ENCODE measurements at places on chromosomes 5 and 9.

DNA sequence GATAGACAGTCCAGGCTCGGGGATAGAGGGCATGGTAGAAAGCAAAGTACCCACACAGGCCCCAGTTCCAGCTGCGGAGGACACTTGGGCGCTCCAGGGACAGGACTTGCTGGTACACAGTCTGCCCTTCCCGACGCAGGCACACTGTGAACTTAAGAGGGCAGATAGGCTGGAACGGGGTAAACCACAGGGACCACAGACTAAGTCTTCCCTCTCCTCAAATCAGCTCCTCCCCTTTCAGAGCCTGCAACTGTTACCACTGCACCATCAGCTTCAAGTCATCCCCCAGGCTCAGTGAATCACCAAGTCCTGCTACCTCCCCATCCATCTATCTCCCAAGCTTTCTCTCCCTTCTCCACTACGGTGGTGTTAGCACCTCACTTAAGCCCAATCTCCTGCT lies 7.3 kb downstream of the GBA2 start:
- no peak for DNase-seq

DNA sequence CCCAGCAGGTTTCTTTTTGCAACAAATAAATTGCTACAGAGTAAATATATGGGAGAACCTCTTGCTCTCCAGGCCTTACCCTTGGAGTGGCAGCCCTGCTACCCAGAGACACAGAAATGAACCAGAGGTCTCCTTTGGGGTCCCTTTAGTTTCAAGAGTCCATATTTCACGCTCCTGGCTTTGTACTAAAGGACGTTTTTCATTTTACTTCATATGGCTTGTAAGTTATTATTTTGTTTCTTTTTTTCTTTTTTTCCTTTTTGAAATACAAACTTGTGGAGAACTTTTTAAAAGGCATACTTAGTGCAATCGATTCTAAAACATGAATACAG lies 3.3 kb upstream of the ADCY2 start:
- no peak for DNase-seq

GRCh38 chr5:138901716-138902115 lies 26.6 kb upstream of the LRRTM2 start:
- no peak for DNase-seq

DNA sequence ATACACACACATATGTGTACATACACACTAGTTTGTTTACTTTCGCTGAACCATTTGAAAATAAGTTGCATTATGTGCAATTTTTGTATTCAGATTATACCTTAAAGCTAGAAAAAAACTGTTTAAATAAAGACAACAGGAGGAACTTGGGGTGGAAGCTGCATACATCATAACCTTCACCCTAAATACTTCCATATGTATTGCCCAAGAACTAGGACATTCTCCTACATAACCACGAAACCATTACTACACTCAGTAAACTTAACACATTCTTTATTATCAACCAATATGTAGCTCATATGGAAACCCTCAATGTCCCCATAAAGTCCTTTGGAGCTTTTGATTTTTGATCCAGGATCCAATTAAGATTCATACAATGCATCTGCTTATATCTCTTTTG lies 83.3 kb downstream of the GIN1 start:
- no peak for DNase-seq

GRCh38 chr9:72363236-72363635 lies 1.8 kb downstream of the ZFAND5 start:
- DNase-seq: no peak

GRCh38 chr9:134360180-134360759 lies 34.0 kb downstream of the RXRA start:
- no peak for DNase-seq

DNA sequence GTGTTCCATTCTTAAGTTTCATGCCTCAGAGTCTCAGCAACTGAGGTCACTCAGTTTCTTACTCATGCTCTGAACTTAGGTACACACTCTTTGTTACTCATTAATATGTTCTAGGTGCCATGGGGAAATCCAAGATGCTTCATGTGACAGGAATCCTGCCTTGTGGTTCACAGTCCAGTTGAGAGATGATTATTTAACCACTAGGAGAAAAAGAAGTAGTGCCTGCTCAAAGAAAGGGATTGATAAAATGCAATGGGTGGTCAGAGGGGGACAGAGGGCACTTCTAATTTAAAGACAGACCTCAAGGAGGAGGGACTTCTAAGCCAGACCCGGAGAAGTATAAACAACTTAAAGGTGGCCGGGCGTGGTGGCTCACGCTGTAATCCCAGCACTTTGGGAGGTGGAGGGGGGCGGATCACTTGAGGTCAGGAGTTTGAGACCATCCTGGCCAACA lies 69.0 kb downstream of the UGCG start:
- DNase-seq: no peak

DNA sequence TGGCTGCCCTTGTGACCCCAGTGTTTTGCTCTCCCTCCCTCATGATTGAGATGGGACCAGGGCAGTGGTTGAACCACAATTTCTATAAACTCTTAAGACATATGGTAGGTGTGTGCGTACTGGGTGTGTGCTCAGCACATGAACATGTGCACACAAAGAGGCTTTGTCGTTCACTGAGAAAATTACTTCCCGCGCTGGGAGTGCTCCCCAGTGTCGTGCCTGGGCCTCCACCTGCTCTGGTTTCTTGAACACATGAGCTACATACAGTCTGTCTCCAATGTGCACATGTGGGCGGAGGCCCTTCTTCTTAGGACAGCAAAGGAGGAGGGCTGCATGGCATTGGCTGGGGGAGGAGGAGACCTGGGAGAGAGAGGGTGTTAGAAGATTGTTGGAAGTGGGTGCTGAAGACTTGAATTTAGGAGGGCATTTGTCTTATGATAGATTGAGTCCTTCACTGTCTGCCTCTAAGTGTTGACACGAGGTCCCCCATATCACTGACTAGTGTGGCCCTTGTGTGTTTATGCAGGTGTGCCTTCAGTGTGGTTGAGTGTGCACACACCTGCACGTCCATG lies 170.0 kb downstream of the CACNA1B start:
- no peak for DNase-seq

- no peak for DNase-seq
Measured at GRCh38 chr5:56763182-56763581, 52.2 kb upstream of the MAP3K1 start.

- DNase-seq: no peak
Measured at GRCh38 chr5:170974461-170974860, 112.6 kb downstream of the RANBP17 start.

DNA sequence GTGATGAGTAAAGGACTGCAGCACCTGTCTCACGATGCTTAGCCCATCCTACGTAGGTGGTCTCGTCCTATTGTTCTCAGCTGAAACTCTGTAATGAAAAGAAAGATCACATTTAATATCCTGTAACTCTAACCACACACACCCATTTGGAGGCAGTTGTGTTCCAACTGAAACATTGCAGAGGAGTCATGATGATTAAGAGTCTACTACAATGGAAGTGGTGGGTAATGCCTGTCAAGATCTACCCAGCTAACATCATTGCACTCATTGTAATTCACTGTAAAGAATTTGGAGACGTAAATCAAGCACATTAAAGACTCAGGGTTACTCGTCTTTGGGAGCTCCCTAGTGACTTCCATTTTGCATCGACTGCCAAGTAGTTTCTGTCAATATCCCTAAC lies 106.0 kb upstream of the PTPN3 start:
- DNase-seq: no peak

DNA sequence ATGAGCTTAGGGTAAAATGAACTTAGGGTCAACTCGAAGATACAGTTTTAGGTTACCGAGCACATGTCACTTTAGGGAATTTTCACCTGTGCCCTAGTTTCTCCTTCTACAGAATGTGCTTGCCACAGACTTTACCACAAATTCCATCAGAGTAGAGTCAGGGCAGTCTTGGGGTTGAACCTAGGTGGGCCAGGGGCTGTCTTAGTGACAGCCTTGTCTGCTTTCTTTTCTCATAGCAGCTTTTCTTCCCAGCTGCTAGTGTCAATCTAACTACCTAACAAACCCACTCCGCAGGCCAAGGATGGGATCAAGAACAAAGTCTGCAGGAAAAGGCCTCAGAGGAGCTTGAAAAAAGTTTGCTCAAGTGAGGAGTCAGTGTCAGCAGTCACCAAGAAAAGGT lies 458.1 kb upstream of the CDH18 start:
- no peak for DNase-seq

- no peak for DNase-seq
Measured at GRCh38 chr9:126885131-126885641, 24.7 kb downstream of the ZBTB34 start.

GRCh38 chr9:16637218-16637617 lies 233.3 kb downstream of the BNC2 start:
- no peak for DNase-seq

GRCh38 chr9:112601636-112602035 lies 115.0 kb downstream of the KIAA1958 start:
- DNase-seq: no peak

DNA sequence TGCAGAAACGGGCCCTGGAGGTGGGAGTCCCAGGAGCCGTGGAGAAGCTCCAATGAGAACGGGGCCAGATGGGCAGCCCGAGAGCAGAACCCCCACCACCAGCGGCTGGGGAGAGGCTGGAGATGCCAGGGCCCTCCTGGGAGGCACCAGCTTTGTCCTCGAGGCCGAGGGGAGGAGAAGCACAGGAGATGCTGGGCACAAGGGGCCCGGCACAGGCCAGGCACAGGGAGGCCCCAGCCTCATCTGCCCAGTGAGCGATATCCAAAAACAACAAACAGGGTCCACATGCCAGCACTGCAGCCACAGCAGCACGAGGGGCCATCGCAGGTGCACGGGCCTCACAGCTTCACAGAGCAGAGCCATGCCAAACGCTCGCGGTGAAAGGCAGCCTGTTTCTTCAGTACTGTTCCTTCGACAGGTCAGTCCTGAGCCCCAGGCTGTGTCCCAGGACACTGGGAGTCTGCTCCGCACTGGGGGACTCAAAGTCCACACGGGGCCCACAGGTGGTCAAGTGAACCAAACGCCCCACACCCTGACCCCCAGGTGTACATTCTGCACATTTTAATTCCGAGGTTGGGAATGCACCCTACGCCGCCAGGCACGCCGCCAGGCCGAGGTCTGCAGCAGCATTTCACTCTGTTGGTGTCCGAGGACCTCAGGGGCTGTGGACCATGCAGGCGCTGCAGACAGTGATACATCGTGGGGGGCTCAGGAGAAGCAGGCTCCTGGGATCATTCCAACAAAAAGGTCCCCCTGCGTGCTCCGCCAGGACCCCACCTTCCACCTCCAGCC lies 9.5 kb downstream of the LPCAT1 start:
- no peak for DNase-seq

GRCh38 chr5:106303911-106304310 lies 1366.8 kb downstream of the EFNA5 start:
- no peak for DNase-seq

- DNase-seq: no peak
Measured at GRCh38 chr9:99326112-99326916, 104.2 kb downstream of the SEC61B start.

DNA sequence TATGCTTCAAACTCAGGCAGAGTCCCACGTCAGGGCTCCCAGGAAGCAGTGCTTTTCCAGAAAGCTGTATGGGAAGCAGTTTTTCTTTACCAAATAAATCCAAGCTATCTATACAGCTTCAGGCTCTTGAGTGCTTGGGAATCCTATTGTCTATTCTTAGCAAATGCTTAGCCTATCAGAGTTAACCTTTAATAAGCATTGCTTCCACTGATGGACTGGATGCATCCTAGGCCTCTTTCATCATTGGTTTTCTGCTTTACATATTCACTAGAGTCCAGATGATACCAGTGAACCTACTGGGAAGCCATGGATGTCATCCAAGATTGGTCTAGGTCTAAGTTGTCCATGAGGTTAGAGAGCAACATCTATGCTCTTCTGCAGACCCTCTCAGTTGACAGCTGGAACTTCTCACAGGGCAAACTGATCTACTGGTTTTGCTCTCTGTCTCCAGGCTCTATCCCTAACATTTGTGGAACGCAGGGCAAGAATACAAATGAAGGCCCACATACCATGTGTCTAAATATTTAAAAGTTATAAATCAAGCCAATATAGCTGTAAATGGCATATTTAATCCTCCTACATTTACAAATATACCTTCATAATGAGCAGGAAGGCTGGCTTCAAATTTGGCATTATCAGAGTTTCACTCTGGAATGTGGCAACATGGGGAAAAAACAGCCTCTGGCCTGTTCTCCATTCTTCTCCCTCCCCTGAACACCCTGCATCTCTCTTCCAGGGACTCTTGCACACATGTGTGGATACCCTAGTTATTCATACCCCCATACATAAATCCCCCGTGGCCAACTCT lies 49.8 kb upstream of the PLPP1 start:
- DNase-seq: no peak

DNA sequence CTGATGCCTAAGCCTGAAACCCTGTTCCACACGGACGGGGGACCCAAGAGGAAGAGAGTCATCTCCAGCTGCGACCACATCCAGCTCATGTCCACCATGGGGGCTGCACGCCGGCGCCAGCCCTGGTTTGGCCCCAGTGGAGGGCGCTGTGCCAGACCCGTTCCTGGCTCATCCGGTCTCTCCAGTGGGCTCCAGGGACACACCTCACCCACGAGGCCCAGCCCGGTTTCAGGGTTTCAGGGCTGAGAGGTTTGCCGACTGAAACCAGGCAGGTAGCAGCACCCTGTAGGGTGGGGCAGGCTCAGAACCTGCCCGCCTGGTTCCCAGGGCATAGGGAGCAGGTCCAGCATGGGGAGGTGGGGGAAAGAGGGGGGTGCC lies 71.4 kb upstream of the STXBP1 start:
- no peak for DNase-seq

- no peak for DNase-seq
Measured at GRCh38 chr9:132995879-132996278, 17.4 kb downstream of the GFI1B start.

DNA sequence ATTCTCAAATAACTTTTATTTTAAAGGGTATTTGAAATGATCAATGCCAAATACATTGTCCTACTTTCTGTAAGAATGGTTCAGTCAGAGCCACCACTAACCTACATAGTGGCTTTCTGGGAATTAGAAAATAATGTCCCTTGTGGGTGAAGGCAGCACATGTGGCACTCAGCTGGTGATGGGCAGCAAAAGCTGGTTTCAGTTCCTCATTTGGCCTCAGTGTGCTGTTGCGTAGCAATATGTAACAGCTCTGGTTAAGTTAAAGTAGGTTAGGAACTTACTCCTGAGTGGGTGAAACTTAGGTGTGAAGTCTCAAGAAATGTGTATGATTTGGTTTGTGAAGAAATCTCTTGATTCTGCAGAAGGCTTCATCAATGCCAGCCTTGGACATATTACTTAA lies 99.6 kb upstream of the SPEF2 start:
- no peak for DNase-seq

DNA sequence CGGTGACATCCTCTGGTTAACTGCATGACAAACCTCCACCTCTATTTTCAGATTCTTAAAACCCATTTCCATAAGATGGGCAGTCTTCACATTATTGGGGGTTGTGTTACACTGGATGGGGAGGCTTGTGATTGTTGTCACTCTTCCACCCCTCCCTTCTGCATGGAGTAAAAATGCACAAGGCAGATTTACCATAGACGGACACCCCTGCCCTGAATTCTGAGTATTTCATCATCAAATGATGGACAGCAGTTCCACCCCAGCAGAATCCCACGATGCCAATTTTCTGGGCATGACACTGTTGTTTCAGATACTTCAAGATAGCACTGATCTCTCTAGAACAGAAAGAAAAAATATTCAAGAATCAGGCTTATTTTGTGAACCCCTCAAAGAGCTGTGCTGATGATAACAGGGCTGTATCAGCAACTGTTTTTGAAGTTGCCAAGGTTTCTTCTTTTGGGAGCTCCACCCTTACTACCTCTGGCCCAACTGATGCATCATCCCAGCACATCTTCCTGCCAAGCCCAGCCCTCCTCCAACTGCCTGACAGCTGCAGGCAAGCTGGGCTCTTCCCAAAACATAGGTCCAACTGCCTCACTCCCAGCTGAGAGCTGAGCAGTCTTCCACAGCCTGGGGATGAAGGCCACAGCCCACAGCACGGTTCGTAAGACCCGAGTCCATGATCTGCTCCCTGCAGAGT lies 21.4 kb downstream of the CMBL start:
- DNase-seq: no peak
